SK-N-SH (cell line): ENCODE measurements at places on chromosomes 6 and 20. TPM values are rescaled to one million over a fixed set of nuclear protein-coding genes. Genes with fewer than 3 reads are reported as not detected.

DNA sequence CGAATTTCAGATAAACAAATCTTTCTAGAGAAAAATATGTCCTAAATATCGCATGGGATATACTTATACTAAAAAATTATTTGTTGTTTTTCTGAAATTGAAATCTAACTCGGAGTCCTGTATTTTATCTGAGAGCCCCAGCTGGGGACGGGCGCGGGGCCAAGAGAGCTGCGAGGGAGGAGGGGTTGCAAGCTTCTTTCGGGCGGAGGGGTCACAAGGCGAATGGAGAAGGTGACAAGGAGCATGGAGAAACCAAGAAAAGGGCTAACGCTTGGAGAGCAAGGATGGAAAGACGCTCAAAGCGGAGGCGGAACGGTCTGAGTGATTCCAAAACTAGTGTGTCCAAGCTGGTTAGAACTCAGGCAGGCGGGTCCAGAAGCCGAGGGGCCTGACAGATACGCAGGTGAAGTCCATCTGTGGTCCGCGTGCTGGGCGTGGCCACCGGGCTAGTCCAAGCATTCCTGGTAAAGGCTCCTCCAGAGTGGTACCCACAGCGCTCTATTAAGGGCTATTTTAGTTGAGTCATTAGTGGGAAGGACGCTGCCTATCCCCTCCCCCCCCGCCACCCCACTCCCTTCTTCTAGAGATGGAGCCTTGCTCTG, 41.5 kb upstream of the ZNFX1 start:
- no peaks in the 10 kb centered on the region for H3K4me1 ChIP-seq
- no peak overlapping the region for H3K27ac ChIP-seq
- no peaks in the 10 kb centered on the region for H3K36me3 ChIP-seq
- H3K4me3 ChIP-seq: peak overlapping the region; percentile 43

- H3K4me3 ChIP-seq: no peak overlapping the region
- H3K4me1 ChIP-seq: no peaks in the 10 kb centered on the region; the same call in 1 of the 2 replicates
- H3K27me3 ChIP-seq: no peaks in the 10 kb centered on the region
- DNase-seq: no peak
These were observed 526.0 kb downstream of the EPM2A start for GRCh38 chr6:145209272-145209671.

Gene PRDM13
- 0.02 TPM in 1 of 2 replicates, not detected in the other for polyA plus RNA-seq

Gene C6orf15
- polyA plus RNA-seq: not detected in 2 replicates

Gene CD24
- 1.9 and 5.9 TPM in 2 replicates for polyA plus RNA-seq
